Stimulated activated CD4-positive, alpha-beta T cell treated with anti-CD3 and anti-CD28 coated beads, Interleukin-4, amount 100 ng/mL, for 48 hours (primary cell): ENCODE measurements at places on chromosomes 1 and 21.

DNA sequence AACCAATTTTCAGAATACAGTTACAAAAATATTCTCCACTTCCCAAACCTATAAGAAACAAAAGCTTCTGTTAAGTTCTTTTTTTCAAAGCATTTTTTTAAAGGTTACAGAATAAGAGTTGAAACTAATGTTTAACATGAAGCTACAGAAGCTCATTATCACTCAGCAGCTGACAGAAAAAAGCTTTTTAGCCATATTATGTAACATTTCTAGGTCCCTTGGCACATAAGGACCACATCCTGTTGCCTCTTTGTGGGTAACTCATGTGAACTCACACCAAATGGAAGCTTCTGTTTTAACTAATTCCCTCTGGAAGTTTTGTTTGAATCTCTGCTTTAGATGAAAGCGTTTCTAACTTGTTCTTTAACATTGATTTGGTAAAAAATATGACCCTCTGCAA is 242.5 kb upstream of the TMPRSS15 start:
- no peak for DNase-seq

DNA sequence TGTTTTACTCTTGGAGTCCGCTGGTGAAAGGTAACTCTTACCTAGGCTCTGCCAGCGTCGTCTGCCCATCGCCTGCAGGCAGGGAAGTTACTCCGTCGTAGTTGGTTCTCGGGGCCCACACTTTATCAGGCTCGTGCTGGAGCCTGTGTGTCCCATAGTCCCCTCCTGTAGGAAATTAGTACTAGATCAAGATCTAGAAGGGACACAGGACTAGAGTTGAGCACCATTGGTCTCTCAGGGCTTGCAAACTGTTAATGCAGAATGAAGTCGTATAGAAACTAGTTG is 940 bp downstream of the SRRM1 start:
- DNase-seq = no peak

DNA sequence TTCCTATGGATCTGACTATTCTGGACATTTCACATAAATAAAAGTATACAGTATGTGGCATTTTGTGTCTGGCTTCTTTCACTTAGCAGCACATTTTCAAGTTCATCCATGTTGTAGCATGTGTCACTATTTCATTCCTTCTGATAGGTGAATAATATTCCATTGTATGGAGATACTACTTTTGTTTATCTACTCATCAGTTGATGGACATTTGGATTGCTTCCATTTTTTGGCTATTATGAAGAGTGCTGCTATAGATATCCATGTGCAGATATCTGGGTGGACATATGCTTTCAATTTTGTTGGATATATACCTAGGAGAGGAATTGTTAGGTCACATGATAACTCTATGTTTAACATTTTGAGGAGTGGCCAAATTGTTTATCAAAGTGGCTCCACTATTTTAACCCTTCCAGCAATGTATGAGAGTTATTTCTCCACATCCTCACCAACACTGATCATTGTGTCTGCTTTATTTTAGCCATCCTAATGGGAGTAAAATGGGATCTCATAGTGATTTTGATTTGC is 21.9 kb upstream of the MEF2D start:
- no peak for DNase-seq

DNA sequence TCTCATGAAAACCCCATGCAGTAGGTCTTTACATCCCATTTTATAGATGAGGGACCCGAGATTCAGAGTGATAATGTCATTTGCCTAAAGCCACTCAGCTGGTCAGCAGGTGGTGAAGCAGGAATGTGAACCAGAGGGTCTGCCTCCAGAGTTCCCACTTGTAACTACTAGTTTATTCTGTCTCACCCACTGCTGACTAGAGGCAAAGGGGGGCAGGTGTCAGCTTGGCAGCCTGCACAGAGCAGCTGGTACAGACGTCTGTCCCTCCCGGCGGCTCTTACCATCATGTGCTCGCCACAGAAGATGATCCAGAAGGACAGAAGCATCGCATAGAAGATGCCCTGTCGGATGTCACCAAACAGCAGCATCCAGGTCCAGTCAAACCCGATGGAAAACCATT is 82.4 kb downstream of the WLS start:
- no peak for DNase-seq
